NCI-H187 (cell line): ENCODE measurements at places on chromosomes 3 and 15.

- DNase-seq = no peak
Observed at GRCh38 chr3:185103359-185104127, 49.3 kb downstream of the C3orf70 start.

DNA sequence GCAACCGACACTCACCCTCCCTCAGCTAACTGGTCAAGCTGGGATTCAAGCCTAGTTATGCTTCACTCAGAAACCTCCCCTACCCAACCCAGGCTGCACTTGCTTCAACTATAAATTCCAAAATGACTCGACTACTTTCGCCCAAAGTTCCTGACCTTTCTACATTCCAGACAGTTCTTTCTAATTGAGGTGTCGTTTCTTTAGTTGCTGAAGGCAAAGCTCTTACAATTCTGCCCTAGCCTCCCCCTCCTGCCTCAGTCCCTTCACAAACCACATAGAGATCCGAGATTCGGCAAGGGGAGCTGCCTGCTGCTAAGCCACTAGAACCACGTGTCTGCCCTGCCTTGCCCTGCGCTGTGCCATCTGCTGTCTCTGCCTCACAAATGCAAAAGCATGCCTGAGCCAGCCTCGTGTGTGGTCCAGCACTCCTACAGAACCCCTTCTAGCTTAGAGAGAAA, 74.7 kb upstream of the SH3GL3 start:
- no peak for DNase-seq

DNA sequence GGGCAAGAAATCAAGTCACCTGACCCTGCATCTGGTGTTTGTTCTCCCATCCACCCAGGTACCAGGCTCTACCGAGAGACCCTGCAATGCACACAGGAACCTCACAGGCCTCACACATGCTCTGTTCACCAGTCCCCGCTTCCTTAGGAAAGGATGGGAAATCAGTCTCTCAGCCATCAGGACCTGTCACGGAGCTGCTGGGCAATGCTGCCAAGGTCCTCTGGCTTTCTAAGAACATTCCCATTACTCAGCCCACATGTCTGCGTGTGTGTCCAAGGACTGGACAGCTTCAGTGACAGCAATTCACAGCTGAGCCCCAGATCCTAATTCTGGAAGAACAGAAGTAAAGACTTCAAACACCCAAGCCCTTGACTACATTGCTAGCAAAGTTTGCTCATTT, 6.5 kb upstream of the SRGAP3 start:
- no peak for DNase-seq

DNA sequence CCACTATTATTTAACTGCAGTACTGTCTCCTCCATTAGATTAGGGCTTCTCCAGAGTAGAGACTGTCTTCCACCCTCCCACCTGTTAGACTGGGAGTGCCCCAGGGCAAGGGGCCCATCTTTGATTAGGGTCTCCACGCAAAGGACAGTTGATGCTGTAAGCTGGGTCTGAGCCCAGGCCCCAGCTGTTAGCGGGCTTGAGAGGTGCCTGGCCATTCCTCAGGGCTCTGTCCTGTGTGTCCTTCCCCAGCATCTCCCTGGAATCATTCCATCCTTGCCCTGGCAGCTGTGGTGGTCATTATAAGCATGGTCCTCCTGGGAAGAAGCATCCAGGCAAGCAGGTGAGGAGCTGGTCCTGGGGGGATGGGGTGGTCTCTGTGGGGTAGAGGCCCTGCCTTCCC, 6.1 kb downstream of the SLC51B start:
- DNase-seq = no peak

- DNase-seq = no peak
Observed at GRCh38 chr3:30915782-30916181, 21.3 kb upstream of the GADL1 start.
